ENCODE measurements at places on chromosomes 1 and 21.

- no peak for DNase-seq
These were observed 395.4 kb downstream of the RRAGC start for GRCh38 chr1:38464071-38464661.

- DNase-seq: no peak
These were observed 16.9 kb upstream of the THRAP3 start for GRCh38 chr1:36207339-36207738.

- DNase-seq: no peak
These were observed 194.0 kb downstream of the TOMM20 start for GRCh38 chr1:234934611-234935033.

DNA sequence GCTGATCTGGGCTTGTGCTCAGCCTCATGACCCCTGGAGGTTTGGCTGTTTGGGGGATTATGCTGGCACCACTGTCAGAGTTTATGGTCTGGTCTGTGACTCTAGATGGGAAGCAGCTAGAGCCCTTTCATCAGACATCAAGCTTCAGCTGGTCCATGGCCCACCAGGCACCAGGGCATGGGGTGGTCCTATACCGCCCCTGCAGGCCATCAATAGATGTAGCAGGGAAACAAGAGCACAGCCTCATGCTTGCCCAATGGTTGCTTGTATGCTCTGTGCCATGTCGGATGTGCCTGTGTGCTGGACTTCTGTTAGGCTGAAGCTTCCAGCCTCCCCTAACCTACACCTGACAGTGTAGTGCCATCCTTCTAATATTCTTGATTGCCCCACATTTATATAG, 71.1 kb upstream of the CD34 start:
- DNase-seq: no peak

- no peak for DNase-seq
These were observed 6.0 kb downstream of the GORAB start for GRCh38 chr1:170537798-170538503.

DNA sequence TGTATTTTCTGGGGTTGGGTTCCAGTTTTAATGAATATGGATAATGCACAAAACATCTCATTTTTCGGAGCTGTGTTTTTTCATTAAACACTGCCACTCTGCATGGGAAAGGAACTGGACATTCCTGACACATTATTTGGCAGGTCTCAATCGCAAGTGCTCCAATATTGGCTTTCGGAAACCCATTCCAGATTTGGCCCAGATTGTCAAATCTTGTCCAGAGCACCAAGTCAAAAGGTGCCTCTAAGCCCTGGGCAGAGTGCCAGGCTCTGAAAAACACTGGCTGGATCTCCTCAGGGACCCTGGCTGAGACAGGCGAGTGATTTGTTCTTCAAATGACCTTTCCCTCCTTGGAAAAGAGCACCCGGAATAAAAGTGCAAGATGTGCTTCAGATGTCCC, 68.4 kb upstream of the MRPS6 start:
- no peak for DNase-seq

- no peak for DNase-seq
These were observed 114.8 kb upstream of the PAXBP1 start for GRCh38 chr21:32886339-32886738.

- DNase-seq: no peak
These were observed 545.2 kb upstream of the CAMK1G start for GRCh38 chr1:209038316-209038715.

- no peak for DNase-seq
These were observed 65.7 kb downstream of the DHRS3 start for GRCh38 chr1:12552111-12552888.

- DNase-seq: no peak
These were observed 83.2 kb downstream of the HIVEP3 start for GRCh38 chr1:41835485-41835884.

DNA sequence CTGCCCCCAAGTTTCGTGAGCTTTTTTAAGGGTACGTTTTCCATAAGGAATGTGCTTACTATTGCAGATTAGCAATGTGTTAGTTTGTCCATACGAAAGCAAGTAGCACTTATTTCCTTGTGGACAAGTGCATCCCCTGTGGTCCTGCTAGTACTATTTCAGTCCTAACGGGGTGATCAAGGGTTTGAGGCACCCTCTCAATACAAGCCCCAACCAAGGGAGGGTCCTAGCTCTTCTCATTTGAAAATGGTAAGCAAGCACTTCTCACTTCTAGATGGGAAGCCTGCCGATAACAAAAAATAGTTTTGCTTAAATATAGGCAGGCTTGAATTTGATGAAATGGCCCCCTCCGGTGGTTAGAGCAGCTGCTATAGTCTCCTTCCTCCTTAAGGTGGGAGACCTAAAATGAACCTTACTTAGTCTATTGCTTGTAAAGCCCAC, 64.0 kb upstream of the HMCN1 start:
- peak; percentile 31 for DNase-seq

- DNase-seq: no peak
These were observed 206.2 kb upstream of the ADAMTS5 start for GRCh38 chr21:27173053-27173452.

DNA sequence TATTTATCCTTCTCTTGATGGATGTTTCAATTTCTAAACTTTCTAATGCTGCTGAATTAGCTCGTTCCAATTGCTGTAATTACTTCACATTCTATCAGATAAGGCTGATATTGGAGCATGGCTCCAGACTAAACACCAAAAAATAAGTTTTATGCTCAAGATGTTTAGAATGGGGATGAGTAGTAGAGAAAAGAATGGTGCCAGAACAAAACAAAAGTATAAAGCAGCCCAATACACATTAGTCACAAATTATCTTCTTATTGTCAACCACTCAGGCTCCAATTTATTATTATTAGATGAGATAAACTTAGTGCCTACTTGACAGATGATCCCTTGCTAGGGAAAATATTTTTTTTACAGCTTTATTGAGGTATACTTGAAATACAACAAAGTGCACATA, 21.8 kb downstream of the ATPAF1 start:
- DNase-seq: no peak

- no peak for DNase-seq
These were observed 5.7 kb downstream of the ALG14 start for GRCh38 chr1:95067062-95067461.

DNA sequence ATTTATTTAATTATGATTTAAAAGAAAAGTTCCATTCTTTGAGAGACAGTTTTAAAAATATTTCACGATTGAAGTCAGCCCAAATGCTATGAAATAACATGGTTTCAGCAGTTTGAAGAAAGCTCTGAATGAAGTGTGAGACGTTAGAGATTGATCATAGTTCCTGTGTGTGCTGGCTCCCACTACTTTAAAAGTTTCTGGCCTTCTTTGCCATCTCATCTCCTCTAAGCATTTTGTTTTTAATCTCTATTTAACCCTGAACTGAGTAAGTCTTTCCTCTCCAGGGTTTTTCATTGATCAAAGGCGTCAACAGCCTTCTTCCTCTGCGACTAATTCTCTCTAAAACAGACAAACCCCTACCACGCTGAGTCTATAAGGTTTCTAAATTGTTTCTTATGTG, 225.3 kb upstream of the B3GALT2 start:
- DNase-seq: no peak

- no peak for DNase-seq
These were observed 19.9 kb downstream of the IRF2BP2 start for GRCh38 chr1:234589854-234590620.

DNA sequence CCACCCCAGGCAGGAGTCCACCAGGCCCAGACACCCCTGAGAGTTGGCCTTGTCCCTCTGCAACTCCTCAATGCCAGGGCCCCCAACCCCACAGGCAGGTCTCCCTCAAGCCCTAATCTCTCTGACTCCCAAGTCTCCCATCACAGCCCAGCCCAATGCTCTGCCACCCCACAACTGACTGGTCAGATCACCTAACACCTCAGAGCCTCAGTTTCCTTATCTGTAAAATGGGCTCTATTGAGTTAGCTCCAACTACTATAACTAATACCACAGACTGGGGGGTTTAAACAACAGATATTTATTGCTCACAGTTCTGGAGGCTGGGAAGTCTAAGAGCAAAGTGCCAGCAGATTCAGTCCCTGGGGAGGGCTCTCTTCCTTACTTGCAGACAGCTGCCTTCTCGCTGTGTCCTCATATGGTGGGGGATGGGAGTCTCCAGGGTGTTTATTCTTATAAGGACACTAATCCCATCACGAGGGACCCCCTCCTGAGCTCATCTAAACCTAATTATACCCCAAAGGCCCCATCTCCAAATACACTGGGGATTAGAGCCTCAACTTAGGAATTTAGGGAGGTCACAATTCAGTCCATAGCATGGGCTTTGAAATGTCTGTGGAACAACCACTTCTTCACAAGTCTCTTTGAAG, 34.9 kb upstream of the ZC3H12A start:
- DNase-seq: no peak

DNA sequence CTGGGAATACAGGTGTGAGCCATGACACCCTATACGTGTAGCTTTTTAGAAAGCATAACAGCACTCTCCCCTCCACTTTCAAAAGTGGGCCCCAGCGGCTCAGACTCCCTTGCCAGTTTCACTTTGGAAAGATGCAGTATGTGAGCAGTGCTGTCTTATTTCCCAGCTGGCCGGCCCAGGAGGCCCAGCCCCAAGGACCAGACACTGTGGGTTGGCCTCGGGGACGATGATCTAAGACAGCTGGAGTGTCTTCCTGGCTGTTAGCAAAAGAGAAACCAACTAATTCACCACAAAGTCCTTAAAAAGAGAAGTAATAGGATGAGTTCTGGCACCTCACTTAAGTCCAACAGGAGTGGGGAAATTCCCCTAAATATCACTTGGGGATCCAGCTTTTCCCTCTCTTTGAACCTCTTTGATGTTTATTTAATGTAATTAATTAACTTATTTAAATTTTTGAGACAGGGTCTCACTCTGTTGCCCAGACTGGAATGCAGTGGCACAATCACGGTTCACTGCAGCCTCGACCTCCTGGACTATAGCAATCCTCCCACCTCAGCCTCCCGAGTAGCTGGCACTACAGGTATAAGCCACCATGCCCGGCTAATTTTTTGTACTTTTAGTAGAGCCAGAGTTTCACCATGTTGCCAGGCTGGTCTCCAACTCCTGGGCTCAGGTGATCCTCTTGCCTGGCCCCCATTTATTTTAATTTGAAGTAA, 17.6 kb upstream of the CLIC4 start:
- no peak for DNase-seq

DNA sequence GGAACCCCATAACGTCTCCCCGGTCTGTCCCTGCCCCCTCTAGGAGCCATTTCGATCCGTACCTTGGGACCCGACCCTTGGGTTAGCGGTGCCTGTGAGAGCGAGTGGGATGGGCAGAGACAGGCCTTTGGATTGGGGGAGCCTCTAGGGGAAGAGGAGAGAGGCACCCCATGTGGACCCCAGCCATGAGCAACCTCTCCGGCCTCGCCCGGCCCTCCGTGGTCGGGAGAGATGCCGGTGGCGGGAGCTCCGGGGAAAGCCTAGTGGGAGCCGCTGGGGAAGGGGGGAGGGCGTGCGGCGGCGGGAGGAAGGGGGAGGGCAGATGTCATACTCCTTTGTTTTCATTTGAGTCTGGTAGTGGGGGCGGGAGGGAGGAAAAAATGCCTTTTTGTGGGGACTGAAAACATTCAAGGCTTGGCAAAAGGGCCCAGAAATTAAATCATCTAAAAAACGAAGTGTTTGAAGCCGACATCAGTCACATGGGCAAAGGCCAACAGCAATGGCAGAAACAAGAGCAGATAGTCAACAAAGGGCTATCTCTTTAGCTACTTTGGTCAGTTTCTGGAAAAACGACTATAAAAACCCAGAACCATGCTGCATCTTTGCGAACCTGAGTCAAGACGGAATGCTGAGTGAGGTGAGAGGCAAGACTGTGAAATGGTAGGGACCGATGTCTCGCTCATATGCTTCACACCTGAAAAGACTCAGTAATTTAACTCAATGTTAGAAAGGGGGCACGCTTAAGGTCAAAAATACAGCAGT, 758 bp downstream of the PTBP2 start:
- peak; percentile 63 for DNase-seq

- peak; percentile 54 for DNase-seq
These were observed 13.8 kb upstream of the BOLA1 start for GRCh38 chr1:149885339-149886120.

GRCh38 chr1:173474097-173474779, 2.9 kb upstream of the PRDX6 start:
- DNase-seq: no peak

DNA sequence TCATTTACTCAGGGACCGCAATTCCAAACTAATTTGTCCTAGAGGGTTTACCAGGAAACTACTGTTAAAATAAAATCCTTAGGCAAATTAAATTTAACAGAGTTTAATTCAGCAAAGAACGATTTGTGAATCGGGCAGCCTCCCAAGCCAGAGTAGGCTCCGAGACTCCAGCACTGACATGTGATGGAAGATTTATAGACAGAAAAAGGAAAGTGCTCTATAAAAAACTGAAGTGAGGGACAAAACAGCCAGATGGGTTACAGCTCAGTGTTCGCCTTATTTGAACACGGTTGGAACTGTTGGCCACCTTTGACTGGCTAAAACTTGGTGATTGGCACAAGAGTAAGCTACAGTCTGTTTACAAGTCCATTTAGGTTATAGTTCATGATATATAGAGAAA, 35.2 kb upstream of the RCSD1 start:
- DNase-seq: no peak

GRCh38 chr1:8370905-8371315, 53.0 kb downstream of the SLC45A1 start:
- DNase-seq: no peak

DNA sequence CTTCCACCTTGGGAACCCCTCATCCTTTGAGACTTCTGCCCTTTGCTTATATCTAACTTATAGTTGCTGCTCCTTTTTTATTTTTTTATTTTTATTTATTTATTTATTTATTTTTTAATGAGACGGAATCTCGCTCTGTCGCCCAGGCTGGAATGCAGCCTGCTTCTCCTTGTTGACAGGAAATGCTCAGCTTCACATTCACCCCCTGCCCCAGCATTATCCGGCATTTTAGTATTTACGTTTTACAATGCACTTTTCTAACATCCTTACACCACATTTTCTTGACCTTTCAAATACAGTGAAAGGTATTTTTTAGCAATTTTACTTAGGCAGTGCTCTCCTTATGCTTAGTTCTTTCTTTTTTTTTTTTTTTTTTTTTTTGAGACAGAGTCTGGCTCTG, 14.9 kb downstream of the CXADR start:
- DNase-seq: no peak

DNA sequence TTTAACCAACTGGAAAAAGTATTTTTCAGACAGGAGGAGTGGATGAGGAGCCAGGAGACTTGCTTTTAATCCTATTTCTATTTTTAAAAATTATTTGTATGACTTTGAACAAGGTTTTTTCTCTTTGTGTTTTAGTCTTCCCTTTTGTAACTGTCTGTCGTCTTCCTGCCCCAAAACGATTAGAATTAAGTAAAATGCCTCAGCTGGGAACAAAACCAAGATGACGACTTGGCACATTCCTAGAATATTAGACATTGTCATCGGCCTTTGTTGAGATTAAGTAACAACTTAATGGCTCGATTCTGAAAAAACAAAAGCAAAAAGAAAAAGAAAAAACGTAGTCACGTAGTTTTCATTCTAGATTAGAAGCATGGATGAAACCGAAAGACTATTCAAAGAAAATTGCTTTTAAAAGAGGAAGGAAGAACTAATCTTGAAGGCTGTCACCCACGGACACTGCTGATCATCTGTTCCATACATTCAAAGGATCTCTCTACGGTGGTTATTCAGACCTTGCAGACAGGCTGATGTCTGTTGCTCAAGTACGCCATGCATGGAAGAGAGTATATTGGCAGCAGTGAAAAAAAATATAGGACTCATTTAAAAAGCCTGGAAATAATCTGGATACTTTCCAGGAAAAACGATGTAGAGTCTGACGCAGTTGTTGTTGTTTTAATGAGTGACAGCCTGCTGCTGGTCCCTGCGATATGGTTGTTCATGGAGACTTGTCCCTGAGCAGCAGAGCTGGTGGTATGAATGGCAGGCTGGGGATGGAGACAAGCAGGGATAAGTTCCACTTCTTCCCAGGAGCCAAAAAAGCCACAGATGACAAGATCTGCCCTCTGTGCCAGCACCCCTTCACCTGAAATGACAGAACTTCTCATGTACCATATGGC, 16.8 kb downstream of the GNG4 start:
- DNase-seq: no peak

All from activated naive CD4-positive, alpha-beta T cell (primary cell).